Activated CD4-positive, alpha-beta memory T cell treated with anti-CD3 and anti-CD28 coated beads, Interleukin-2, amount 10 ng/mL, durations not matched to agents 7 days and 5 days (primary cell): ENCODE measurements at places on chromosomes 2 and 18.
A peak's percentile ranks its signal among the peaks of the same experiment; 100 is the strongest.

DNA sequence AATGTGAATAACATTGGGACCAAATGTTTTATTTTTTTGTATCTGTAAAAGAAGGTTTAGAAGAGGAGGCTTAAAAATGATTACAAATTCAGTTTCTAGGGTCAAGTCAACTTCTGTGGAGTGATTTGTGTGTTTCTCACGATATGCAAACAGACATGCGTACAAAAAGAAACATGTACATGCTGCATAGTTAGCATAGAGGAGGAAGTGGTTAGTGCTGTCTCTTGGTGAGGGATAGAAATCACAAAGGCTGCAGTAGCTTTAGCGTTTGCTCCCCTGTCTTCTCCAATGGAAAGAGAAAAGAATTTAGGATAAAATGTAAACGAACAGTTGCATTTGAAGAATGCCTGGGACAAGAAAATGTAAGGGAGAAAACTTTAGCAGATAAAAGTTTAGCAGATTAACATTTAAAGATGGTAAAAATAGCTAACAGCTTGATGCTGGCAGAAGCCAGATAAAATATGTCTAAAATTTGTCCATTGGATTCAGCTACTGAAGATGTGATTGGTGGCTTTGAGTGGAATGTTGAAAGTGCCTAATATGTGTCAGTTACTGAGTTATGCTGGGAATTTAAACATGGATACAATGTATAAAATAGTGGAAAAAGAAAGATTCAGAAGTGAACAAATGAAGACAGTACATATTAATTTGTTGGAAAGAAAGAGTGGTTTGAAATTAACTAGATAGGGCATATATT, 44.9 kb downstream of the MALT1 start:
- no peaks in the 10 kb centered on the region for H3K27me3 ChIP-seq
- peak overlapping the region; percentile 56 for H3K27ac ChIP-seq
- peak overlapping the region; percentile 15 for H3K4me3 ChIP-seq
- no peak for DNase-seq

GRCh38 chr2:174066871-174067270, 101.7 kb upstream of the SP3 start:
- no peak overlapping the region for H3K27ac ChIP-seq
- H3K27me3 ChIP-seq = peaks cover 12% of the 10 kb centered on the region
- H3K4me1 ChIP-seq = no peaks in the 10 kb centered on the region
- DNase-seq = no peak

DNA sequence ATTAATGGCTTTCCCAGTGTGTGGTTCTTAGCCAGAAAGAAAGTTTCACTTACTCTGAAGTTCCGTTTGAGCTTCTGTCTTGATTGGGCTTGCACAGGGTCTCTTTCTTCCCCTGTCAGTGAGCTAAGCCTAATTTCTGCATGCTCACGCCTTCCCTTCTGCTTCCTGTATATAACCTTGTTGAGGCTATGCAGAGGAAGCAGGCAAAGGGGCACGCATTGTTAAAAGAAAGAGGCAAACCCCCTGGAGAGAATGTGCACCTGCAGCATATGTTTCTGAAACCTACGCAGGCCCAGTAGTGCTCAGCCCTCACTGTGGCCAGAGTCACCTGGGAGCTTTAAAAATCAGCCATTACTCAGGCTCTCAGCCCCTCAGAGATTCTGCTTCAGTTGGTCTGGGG, 14.5 kb upstream of the PLA2R1 start:
- no peak overlapping the region for H3K27ac ChIP-seq

DNA sequence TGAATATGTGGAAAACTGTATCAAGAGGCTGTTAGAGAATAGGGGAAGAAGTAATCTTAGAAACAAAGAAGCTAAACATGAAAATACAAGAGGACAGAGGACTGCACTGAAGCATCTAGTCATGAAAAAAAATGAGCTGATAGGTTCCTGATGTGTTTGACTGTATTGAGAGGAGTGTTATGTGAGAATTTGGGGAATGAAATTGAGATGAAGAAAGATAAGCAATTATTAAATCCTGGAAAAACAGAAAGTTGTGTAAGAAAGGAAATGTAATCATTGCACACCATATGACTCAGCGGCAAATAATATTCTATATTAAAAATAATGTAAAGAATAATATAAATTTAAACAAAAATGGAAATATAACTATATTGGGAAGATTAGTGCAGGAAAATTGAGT, 71.2 kb downstream of the SEMA4F start:
- H3K27ac ChIP-seq = no peak overlapping the region
- H3K36me3 ChIP-seq = no peaks in the 10 kb centered on the region
- no peaks in the 10 kb centered on the region for H3K4me1 ChIP-seq
- no peak for DNase-seq

GRCh38 chr2:69729781-69730180, 12.2 kb upstream of the ANXA4 start:
- H3K27me3 ChIP-seq = no peaks in the 10 kb centered on the region
- H3K27ac ChIP-seq = no peak overlapping the region
- DNase-seq = no peak
- no peaks in the 10 kb centered on the region for H3K36me3 ChIP-seq
- H3K4me1 ChIP-seq = peaks cover 5% of the 10 kb centered on the region

DNA sequence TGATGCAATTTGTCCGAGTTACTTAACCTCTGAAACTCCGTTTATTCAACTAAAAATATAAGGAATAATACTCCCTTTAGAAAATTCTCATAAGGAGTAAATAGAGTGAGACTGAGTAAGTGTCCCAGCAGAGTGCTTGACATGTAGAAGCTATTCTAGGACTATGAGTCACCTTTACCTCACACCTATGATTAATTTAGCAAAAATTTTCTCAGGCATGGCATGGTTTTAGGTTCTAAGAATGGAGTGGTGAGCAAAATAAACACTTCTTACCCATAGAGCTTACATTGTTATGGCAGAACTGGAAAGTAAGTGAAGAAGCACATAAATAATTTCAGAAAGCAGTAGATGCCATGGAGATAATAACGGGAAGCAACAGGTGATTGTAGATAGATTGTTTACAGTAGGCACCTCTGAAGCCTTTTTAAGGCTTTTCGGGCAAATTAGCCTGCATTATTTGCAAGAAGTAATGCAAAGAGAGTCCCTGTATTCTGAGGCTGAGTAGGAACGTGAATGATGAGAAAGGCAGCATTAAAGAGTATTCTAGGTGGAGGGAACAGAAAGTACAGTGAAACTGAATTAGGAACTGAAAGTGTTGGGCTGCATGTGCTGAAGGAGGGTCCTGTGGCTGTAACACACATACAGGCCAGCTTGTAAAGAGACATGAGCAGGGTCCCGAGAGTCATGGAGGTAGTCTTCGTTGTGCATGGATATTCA, 209.2 kb downstream of the ZNF407 start:
- H3K27ac ChIP-seq = no peak overlapping the region
- no peaks in the 10 kb centered on the region for H3K36me3 ChIP-seq
- no peak overlapping the region for H3K4me3 ChIP-seq
- DNase-seq = no peak

GRCh38 chr2:155151472-155151871, 453.0 kb downstream of the KCNJ3 start:
- no peaks in the 10 kb centered on the region for H3K27me3 ChIP-seq
- H3K4me1 ChIP-seq = no peaks in the 10 kb centered on the region
- no peak overlapping the region for H3K4me3 ChIP-seq
- DNase-seq = no peak

DNA sequence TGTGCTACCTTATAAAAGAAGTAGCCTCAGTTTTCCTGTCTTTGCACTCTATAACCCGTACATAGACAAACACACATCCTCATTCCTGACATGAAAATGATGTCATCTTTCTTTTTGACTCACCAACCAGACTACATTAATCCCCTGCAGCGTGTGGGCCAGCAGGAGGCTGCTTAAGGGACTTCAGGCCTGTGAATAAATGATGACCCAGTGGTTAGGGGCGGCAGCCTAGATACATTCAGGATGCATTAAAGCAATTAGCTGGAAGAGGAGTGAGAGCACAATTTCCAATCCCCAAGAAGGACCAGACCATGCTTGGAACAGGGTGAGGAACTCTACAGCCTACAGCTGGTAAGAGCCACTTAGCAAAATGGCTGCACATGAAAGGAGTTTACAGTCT, 57.3 kb upstream of the KLF7 start:
- H3K4me1 ChIP-seq = peaks cover 37% of the 10 kb centered on the region
- DNase-seq = no peak
- H3K36me3 ChIP-seq = no peaks in the 10 kb centered on the region
- peaks cover 8% of the 10 kb centered on the region for H3K27me3 ChIP-seq
- H3K4me3 ChIP-seq = no peak overlapping the region

GRCh38 chr2:205402011-205402410, 280.3 kb upstream of the NRP2 start:
- no peak overlapping the region for H3K27ac ChIP-seq
- H3K27me3 ChIP-seq = peaks cover 3% of the 10 kb centered on the region
- DNase-seq = no peak
- no peaks in the 10 kb centered on the region for H3K4me1 ChIP-seq
- H3K4me3 ChIP-seq = no peak overlapping the region

- no peak for DNase-seq
- H3K27ac ChIP-seq = no peak overlapping the region
- peaks cover 53% of the 10 kb centered on the region for H3K36me3 ChIP-seq
- H3K4me1 ChIP-seq = peaks cover 37% of the 10 kb centered on the region
- H3K4me3 ChIP-seq = no peak overlapping the region
Observed at GRCh38 chr2:39059366-39059952, 61.4 kb downstream of the SOS1 start.

- DNase-seq = no peak
- no peaks in the 10 kb centered on the region for H3K36me3 ChIP-seq
- no peaks in the 10 kb centered on the region for H3K27me3 ChIP-seq
- H3K4me3 ChIP-seq = no peak overlapping the region
- no peak overlapping the region for H3K27ac ChIP-seq
Observed at GRCh38 chr18:50527636-50528307, 32.1 kb upstream of the MAPK4 start.

GRCh38 chr2:60706021-60706420, 50.0 kb upstream of the PAPOLG start:
- no peak overlapping the region for H3K27ac ChIP-seq
- H3K27me3 ChIP-seq = peaks cover 3% of the 10 kb centered on the region
- H3K4me1 ChIP-seq = no peaks in the 10 kb centered on the region
- no peaks in the 10 kb centered on the region for H3K36me3 ChIP-seq

DNA sequence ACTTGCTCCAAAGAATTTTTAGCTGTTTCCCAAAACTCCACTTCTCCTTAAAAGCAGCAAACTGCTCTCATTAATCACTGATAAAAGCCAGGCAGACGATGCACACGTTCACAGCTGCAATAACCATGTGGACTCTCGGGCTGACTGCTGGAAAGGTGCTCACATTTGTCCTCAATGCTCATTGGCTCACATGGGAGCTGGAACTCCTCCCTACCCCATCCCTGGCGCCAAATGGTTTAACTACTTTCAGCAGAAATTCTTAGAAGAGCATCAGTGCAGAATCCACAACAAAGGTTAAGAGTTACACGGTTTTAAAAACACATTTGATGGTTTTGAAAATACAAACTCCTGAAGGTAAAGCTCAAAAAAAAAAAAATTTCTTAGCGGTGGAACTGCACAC, 117.1 kb downstream of the NOL10 start:
- no peak for DNase-seq
- no peak overlapping the region for H3K27ac ChIP-seq
- peaks cover 8% of the 10 kb centered on the region for H3K4me1 ChIP-seq
- no peaks in the 10 kb centered on the region for H3K27me3 ChIP-seq

GRCh38 chr2:105790461-105791149, 45.9 kb downstream of the NCK2 start:
- DNase-seq = no peak
- peaks cover 45% of the 10 kb centered on the region for H3K36me3 ChIP-seq
- H3K4me1 ChIP-seq = peaks cover 93% of the 10 kb centered on the region
- H3K27ac ChIP-seq = peak overlapping the region; percentile 99
- H3K27me3 ChIP-seq = no peaks in the 10 kb centered on the region

GRCh38 chr2:222448748-222449181, 24.4 kb downstream of the SGPP2 start:
- no peaks in the 10 kb centered on the region for H3K36me3 ChIP-seq
- H3K4me3 ChIP-seq = no peak overlapping the region
- H3K27ac ChIP-seq = no peak overlapping the region
- peaks cover 4% of the 10 kb centered on the region for H3K4me1 ChIP-seq
- H3K27me3 ChIP-seq = no peaks in the 10 kb centered on the region
- no peak for DNase-seq

DNA sequence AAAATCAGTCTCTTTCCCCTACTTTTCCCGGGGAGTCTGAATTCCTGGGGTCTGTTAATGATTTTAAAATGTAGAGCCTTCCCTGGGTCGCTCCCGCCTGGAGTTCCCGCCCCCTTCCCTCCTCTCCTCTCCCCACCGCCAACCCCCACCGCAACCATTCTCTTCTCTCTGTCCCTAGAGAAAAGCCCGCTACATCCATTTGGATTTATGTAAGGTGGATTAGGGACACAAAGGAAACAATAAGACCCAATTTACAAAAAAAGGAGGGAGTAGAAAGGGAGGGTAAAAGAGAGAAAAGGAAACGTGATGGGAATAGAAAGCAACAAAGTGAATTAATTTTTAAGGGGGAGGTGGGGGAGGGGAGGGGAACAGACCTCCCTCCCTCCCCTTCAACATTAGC, 2.2 kb downstream of the EPHA4 start:
- no peak overlapping the region for H3K27ac ChIP-seq
- no peak for DNase-seq
- H3K27me3 ChIP-seq = peaks cover 41% of the 10 kb centered on the region
- peaks cover 29% of the 10 kb centered on the region for H3K4me1 ChIP-seq

DNA sequence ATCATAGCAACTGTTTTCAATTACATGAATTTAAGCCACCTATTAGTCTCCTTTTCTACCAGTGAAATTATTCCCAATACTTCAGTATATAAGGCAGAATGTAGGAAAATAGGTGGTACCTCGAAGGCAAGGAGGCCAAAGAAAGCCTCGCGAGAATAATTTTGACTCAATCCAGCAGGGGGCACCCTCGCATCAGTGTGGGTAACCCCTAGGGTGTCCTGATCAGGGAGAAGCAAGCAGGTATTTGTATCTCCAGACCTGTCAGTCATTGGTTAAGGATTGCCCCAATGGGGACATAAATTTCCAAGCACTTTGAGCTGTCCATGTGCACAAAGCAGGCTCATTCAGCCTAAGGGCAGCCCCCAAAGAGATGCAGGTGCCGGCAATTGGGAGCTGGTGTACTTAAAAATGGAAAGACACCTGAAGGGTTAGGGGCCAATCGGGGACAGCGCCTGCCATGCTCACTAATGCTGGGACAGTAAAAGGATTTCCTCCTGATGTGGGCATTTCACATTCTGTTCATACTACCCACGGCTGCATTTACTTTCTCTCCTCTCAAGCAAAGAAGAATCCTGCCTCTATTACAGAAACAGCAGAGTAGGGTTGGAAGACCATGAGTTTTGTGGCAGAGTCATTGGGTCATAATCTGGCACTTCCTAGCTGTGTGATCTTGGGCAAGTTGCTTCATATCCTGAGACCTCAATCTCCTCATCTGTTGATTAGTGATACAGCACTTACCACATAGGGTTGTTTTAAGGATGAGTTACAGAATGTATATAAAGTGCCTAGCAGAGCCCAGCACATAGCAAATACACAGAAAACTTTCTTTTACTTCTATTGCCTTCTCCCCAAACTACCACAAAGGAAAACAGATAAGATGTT, 136.1 kb downstream of the ICOS start:
- peaks cover 3% of the 10 kb centered on the region for H3K27me3 ChIP-seq
- H3K4me1 ChIP-seq = peaks cover 2% of the 10 kb centered on the region
- no peak overlapping the region for H3K27ac ChIP-seq
- peak; percentile 73 for DNase-seq
- no peak overlapping the region for H3K4me3 ChIP-seq

GRCh38 chr2:133641942-133642725, 73.9 kb upstream of the NCKAP5 start:
- H3K4me1 ChIP-seq = no peaks in the 10 kb centered on the region
- H3K36me3 ChIP-seq = no peaks in the 10 kb centered on the region
- H3K4me3 ChIP-seq = no peak overlapping the region
- no peak for DNase-seq
- no peaks in the 10 kb centered on the region for H3K27me3 ChIP-seq

- DNase-seq = no peak
- peaks cover 7% of the 10 kb centered on the region for H3K27me3 ChIP-seq
- peaks cover 29% of the 10 kb centered on the region for H3K4me1 ChIP-seq
- H3K36me3 ChIP-seq = peaks cover 17% of the 10 kb centered on the region
- peak overlapping the region; percentile 86 for H3K4me3 ChIP-seq
- H3K27ac ChIP-seq = peak overlapping the region; percentile 92
Observed at GRCh38 chr2:127527001-127527804, 914 bp upstream of the IWS1 start.
